Putamen (tissue), 1 donor: ENCODE measurements at places on chromosomes 1 and 21.

- no peak for DNase-seq
Observed at GRCh38 chr1:44276901-44277300, 63.6 kb downstream of the DMAP1 start.

GRCh38 chr1:185073725-185074124, 28.4 kb downstream of the RNF2 start:
- DNase-seq: no peak

- no peak for DNase-seq
Observed at GRCh38 chr1:16018749-16019643, 1.2 kb upstream of the HSPB7 start.

DNA sequence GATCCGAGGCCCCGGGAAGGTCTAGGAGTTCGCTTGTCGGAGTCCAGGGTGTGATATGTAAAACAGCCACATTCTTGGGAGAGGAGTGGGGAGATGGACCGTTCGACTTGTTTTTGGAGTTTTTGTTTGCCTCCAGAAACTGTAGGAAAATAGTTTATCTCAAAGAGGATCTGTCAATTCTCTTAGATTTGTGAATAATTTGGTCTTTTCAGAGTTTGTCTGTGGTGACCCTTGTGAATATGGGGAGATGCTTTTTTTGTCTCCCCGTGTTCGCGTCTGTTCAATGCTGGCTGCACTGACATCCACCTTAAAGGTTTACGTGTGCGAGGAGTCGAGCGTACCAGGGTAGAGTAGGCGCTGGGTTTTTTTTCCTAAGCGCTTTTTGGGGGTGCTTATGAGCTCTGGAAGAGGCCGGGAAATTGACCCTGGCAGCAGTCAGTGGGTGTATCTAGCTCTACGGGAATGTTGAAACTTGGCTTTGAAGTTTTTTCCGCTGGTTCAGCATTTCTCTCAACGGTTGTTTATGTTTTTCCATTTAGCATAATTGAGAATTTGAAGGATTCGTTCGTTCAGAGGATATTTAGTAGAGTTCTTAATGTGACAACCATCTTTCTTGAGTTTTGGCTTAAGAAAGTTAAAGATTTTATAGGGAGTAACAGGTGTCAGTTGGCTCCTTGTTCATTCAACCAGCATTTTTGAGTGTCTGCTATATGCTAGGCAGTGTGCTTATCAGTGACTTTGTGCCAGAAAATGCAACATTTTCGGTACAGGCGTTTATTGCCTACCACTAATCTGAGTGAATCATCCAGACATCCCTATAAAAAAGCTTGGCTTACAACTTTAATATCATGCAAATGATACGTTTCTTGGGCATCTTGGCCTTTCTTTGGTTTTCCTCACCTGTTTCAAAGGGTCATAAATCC, 1.2 kb downstream of the SZRD1 start:
- DNase-seq: no peak

GRCh38 chr1:22739648-22740385, 29.2 kb downstream of the EPHB2 start:
- DNase-seq: no peak

DNA sequence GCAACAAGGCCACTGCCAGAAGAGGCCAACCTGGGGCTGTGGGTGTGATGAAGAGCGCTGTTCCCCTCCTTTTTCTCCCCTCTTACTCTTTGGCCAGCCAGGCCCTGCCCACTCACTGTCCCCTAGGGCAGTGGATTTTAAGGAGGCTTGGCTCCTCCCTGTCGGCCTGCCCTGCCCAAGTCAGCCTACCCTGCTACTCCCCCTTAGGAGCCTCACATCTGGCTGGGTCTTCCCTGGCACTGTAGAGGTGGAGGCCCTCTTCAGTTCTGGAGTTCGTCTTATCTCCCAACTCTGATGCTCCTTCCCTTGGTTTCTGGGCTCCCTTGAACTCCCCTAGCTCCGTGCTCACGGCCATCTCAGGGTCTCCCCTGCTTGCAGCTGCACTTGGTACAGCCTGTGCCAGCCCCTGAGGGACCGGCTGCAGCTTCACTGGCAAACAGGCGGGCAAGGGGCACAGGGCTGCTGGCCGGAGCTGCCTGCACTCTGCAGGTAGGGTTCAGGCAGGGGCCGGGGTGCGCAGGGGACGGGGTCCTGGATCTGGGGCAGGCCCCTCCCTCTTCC, 4.0 kb downstream of the AMPD2 start:
- DNase-seq: no peak

- no peak for DNase-seq
Observed at GRCh38 chr1:79388694-79389361, 382.3 kb upstream of the ADGRL4 start.

GRCh38 chr21:34018910-34019309, 54.5 kb upstream of the MRPS6 start:
- DNase-seq: no peak

- no peak for DNase-seq
Observed at GRCh38 chr1:161768986-161769672, 3.0 kb downstream of the ATF6 start.
